ENCODE measurements at places on chromosomes 7 and 10. TPM values are rescaled to one million over a fixed set of nuclear protein-coding genes. Genes with fewer than 3 reads are reported as not detected.
A peak's percentile ranks its signal among the peaks of the same experiment; 100 is the strongest.

DNA sequence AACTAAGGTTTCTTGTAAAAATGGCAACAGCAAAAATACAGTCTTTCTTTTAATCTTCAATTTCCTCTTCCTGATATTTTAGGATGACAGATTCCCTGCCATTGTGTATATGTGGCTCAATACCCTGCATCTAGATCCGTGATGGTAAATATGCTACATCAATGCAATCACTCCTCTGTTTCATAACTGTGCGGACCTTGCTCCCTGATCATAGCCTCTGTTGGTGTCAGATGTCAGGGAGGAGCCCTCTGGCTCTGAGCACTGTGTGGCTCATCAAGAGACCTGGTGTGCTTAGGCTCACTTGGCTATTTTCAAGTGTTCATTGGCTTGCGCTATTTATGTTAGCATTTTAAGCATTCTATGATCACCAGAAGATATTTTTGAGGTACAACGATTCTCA is 33.0 kb upstream of the AGR3 start:
- no peak for DNase-seq

DNA sequence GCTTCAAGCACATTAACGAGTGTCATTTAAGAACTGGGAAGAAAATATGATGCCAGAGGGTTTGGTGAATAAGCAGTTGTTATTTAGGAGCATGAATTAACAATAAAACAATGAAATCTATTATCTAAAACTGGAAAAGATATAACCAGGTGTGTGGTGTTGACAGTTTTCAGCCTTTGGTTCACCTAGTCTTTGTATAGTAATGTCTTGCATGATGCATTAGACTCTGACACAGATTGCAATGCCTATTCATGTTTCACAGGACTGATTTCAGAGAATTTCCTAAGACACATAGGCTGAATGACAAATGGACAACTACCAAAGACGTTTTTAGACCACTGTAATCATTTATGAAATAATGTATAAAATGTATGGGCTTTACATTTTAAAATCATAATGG is 135.1 kb upstream of the CAV2 start:
- no peak for DNase-seq

GRCh38 chr10:10967029-10967428 is 50.6 kb upstream of the CELF2 start:
- no peak for DNase-seq

The C10orf95 gene
- not detected for total RNA-seq

- no peak for DNase-seq
Observed at GRCh38 chr7:66082886-66083415, 7.3 kb downstream of the ASL start.

DNA sequence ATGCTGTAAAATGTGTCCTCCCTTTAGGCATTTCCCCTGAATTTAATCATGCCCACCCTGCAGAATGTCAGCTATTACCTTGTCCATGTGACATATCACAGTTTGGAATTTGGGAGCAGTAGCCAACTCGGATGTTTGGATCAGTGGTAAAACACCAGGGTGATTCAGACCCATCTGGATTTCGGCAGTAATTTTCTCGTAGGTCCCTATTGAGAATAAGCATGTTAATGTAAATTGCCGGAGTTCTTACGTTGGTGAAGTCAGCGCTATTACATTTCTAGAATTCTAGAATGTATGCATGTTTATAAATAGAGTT is 44.1 kb downstream of the HGF start:
- DNase-seq, result peak; percentile 5

GRCh38 chr10:44880090-44880715 is 30.9 kb upstream of the TMEM72 start:
- no peak for DNase-seq

All from A172 (cell line).